ENCODE measurements at places on chromosomes 13 and 19.
A peak's percentile ranks its signal among the peaks of the same experiment; 100 is the strongest.

- no peak for DNase-seq
Measured at GRCh38 chr13:81874253-81874652, 1533.3 kb upstream of the SPRY2 start.

DNA sequence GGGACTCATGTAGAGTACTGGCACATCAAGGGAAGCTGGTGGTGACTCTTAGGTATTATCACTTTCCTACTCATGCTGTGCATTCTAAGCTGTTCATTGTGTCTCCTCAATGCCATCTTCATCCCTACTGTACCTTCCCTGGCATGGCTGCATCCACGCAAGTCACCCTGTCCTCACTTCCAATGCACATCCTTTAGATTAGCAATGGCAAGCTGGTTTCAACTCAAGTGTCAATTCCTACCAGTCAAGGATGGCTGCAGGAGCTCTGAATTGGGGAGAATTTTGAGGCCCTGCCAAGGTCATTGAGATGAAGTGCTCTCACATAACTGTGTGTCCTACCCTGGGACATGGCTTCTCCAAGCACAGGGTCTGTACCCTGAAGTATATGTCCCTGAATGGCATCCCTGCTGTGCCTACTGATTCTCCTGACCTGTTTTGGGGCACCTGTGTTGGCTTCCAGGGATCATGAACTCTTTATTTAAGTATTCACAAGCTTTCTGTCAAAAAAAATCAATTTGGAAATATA lies 24.6 kb downstream of the COL4A1 start:
- DNase-seq, result no peak

GRCh38 chr19:2547033-2547680 lies 71.2 kb downstream of the GADD45B start:
- DNase-seq, result no peak

DNA sequence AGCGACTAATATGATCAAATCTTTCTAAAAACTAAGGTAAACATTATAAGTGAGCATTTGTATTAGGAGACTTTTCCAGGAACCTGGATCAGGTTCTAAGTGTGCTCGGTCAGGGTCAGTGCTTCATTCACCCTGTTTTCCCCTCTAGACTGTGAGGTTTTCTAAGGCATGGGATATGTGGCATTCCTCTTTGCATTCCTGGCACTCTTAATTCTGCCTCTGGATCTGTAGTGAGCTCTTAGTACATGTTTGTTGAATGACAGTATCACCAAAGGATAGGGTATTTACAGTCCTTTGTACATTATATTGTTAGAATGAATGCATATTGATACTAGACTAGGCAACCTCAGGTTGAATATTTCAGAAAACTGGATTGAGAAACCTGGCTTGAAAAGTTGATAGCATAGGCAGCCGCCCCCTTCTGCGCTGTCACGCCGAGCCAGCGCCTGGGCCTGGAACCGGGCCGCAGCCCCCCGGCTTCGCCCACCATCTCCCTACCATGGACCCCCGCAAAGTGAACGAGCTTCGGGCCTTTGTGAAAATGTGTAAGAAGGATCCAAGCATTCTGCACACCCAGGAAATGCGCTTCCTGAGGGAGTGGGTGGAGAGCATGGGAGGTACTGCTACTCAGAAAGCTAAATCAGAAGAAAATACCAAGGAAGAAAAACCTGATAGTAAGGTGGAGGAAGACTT lies 156.5 kb downstream of the KCNRG start:
- DNase-seq, result no peak

DNA sequence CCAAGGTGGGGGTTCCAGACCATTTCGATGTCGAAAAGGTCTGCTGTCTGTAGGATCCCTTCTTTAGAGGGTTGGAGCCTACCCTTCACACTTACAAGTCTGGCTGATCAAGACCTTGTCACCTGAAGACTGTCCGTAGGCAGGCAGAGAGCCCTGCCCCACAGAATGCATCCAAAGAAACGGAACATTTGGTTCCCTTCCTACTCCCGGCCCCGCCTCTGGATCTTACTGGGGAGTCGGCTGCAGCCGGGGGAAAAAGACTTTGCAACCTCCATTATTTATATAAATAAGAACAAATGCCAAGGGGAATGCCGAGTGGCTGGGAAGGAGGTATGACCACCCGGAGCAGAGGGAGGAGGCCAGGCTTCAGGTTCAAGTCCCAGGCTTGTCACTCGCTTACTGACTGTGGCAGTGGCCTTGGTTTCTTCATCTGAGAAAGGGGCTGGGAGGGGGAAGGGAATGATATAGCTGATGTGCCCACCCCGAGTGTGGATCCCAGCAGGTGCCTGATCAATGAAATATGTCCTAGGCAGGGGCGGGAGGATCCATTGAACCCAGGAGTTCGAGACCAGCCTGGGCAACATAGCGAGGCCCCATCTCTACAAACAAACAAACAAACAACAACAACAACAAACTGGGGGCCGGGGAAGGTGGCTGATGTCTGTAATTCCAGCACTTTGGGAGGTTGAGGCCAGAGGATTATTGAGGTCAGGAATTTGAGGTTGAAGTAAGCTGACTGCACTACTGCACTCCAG lies 48.7 kb downstream of the RFX2 start:
- no peak for DNase-seq

DNA sequence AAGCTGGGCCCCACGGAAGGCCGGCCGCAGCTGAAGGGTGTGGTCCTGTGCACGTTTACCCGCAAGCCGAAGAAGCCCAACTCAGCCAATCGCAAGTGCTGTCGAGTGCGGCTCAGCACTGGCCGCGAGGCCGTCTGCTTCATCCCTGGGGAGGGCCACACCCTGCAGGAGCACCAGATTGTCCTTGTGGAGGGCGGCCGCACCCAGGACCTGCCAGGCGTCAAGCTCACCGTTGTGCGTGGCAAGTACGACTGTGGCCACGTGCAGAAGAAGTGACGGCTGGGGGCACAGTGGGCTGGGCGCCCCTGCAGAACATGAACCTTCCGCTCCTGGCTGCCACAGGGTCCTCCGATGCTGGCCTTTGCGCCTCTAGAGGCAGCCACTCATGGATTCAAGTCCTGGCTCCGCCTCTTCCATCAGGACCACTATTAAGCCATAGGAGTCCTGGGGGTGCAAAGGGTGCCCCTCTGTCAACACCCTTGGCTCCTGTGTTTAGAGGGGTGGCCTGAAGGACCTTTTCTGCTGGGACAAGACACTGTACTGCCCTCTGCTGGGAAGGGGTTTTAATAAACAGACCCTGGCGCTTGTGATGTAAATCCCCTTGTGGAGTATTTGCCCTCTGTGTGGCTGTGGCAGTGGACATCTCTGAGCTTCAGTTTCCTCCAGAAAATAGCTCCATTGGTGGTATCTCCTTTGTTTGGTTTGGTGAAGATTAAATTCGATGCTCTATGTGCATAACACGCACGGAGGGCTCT lies 1.9 kb downstream of the MRPS12 start:
- DNase-seq, result peak; percentile 58

DNA sequence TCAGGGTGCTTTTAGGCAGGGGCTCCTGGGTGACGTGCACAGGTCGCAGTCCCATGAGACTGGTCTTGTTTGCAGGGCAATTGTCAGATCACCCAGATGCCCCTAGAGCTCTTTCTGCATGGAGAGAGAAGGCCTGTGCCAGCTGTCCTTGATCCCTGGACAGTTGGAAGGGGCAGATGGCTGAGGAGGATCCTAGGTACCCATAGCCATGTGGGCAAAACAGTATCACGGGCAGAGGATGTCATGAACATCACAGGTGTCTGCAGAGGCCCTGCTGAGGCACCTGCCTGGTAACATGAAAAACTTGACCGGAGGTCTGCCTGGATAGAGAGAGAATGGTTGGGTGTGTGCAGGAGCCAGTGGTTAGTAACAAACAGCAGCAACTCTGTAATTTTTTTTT lies 99.3 kb downstream of the ZNF536 start:
- no peak for DNase-seq

- DNase-seq, result peak; percentile 42
Measured at GRCh38 chr19:40139533-40140287, 49.0 kb upstream of the ZNF780A start.

DNA sequence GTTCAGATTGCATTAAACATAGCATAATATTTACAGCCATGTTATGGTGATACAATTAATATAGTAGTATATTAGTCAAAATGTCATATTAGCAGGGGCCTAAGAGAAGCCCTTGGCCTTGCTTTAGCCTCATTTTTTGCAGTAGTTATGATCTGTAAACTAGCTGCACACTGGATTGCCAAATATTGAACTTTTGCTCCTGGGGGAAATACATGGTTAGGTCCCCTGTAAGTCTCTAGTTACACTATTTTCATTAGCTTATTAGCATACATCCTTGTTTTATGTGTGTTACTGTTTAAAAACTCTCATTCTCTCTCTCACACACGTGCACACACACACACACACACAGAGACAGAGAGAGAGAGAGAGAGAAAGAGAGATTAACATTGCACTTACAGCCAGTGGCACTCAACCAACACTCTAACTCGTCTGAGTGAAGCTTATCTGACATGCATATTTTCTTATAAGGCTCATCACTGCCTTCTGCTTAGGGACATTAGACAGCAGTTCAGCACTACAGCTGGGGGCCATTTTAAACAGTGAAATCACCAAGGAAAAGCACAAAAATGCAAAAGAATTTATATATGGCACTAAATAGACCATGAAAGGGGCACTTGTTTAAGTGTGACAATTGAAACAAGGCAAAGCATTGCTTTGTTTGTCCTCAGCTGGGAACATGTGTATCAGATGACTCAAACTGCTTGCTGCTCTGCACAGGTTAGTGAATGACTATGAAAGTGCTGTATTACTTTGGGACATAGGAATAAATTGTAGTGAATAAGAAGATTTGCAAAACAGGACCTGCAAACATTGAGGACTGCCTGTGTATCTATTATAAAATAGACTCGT lies 278.7 kb downstream of the GPC6 start:
- no peak for DNase-seq

DNA sequence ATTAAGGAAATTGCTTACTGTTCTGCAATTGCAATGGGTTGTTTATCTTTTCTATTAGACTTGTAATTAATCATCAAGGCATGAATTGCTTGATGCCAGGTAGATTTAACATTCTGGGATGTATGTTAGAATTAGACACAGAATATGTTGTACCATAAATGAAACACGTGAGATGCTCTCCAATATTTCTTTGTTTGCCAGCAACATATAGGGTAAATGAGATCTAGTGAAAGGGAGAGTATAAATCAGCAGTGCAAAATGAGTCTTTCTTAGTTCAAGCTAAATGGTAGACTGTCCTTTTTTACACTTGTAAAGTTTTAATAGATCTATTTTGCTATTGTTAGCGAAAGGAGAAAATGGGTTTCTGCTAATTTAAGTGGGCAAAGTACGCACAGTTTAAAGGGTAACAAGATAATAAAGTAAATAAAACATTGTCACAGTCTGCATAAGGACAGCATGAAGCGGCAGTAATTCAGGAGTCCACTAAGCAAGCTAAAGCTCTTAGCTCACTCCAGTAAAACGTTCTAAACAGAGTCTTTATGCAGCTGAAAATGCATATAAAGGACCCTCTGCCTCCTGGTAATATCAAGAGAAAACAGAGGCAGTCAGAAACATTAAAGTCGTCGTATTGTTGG lies 1137.1 kb downstream of the OLFM4 start:
- no peak for DNase-seq

GRCh38 chr13:50123515-50123861 lies 108.2 kb downstream of the KCNRG start:
- DNase-seq, result no peak

- no peak for DNase-seq
Measured at GRCh38 chr19:42330241-42330711, 4.8 kb downstream of the MEGF8 start.

GRCh38 chr19:47720669-47721422 lies 7.6 kb downstream of the EHD2 start:
- DNase-seq, result no peak

GRCh38 chr19:45772130-45772840 lies 3.2 kb upstream of the SIX5 start:
- DNase-seq, result no peak

- DNase-seq, result no peak
Measured at GRCh38 chr13:27037571-27037970, 134.0 kb downstream of the USP12 start.

DNA sequence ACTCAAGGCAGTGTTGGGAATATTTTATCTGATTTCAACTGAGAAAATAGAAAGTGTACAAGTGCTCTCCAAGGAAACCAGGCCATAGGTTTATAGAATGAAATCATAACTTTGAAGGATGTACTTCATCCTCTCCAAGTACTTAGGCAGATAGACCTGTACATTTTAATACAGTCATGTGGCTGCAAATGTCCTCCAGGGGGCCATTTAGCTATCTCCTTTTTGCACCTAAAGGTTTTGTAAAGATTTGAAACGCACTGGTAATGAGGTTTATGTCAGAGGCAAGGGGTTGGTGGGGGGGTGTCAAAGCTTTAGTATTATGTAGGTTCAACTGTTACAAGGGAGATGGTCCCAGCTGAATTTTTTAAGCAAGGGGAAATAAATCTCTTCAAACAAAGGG lies 364.4 kb downstream of the DCT start:
- DNase-seq, result no peak

DNA sequence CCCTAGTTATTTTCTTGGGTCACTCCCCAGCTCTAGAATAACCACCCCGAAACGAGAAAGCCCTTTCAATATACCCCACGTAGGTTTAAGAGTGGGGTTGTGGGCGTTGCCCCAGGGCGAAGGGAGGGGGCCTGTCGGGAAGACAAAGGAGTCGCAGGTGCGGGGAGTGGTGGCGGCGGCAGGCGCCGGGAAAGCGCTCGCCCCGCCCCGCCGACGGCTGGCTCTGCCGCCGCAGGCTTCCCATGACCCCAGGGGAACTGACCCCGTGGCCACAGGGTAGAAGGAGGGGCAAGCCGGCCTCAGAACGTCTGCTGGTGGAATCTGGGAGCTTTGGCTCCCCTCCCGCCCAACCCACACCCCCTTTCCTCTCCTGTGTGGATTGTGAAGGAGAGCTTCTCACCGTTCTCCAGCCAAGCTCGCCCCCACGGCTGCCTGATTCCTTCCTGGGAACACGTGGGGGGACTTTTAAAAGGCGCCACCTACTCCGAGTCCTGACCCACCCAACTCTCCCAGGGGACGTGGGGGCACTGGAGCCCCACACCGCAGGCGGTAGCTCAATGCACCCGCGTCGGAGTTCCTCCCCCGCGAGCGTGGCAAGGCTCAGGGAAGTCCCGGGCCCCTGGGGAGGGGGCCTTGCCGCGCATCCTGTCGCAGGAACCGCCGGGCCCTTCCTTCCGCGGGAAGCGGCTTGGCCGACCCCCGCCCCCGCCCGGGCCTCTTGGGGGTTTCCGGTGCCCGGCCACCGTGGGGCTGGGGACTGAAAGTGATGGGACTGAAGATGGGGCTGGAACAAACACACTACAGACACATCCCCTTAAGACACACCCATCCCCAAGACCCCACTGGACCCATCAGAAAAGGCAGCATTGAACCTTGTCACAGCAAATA lies 5.5 kb downstream of the IER2 start:
- peak; percentile 80 for DNase-seq

DNA sequence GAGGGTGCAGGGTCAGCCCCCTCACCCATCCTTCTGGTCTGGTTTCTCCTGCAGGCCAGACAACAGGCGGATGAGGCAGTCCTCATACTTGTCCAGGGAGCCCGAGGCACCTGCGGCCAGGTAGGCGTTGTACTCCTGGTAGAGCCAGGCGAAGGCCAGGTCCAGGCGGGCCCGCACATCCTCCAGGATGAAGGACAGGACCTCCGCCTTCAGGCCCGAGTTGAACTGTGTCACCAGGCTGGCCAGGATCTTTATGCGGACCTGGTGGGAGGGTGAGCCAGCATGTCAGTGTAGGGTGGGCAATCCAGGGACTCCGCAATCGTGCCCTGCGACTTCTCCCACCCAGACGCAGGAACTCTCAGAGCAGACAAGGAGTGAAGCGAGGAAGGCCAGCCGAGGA lies 13.8 kb upstream of the RSPH6A start:
- DNase-seq, result no peak

All from activated CD4-positive, alpha-beta T cell treated with anti-CD3 and anti-CD28 coated beads, Interleukin-2, amount 50 U/mL, for 16 hours (primary cell).